NCI-H187 treated with DMSO at 0.1 percent for 48 hours (cell line): ENCODE measurements at places on chromosomes 13 and 19.
A peak's percentile ranks its signal among the peaks of the same experiment; 100 is the strongest.

GRCh38 chr13:76512721-76513145 lies 373.5 kb downstream of the KCTD12 start:
- DNase-seq: no peak

DNA sequence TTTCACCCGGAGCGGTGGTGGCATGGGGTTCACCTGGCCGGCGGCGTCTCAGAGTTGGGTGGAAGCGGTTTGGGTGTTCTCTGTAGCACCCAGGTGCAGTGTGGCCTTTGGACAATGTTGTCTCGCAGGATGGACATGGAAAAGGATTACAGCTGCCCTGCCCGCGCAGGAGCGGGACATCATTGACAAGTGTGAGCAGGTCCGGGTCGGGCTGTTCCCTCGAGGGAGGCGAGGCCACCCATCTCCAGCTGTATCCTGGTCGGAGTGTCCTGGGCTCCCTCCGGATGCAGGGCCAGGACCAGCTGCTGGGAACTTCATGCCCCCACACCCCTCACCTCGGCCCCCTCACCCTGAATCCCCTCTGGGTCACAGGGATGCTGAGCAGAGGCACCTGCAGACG lies 7.8 kb upstream of the ZNF14 start:
- DNase-seq: no peak

DNA sequence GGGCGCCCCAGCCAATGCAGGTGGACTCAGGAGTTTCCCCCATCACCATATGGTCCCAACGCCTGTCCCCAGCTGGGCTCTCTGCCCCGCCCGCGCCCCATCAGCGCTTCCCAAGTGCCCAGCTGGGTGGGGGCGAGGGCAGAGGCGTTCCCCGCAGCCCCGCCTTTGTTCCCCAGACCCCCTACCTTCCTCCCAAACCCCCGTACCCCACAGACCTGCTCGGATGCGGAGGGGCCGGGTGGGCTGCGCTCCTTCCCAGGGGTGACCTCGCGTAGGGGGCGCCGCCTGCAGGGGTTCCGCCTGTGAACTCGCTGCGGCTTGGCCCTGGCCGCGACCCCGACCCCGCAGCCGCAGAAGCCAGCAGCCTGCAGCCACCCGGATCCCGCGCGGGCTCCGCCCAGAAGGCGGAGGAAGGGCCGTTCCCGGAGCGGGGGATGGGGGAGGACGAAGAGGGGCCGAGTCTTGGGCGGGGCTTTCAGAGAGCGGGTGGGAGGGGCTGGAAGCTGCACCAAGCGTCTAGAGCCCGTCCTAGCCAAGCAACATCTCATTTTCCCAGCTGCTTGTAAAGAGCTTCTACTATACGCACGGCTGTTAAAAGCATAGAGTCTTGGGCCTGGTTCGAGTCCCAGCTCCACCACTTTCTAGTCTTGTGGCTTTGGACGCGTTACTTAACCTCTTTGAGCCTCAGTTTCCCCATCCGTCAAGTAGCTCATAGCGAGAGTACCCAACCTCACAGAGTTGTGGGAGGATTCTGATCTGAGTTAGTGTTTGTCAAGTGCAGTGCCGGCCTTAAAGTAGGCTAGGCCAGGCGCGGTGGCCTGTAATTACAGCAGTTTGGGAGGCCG lies at the start of gene RAB3D:
Gene RAB3D, minus strand, starts transcription at position 404 of the 845 bp plus-strand sequence. CDS start 2,258 bp downstream, outside the sequence.
- peak; percentile 59 for DNase-seq

DNA sequence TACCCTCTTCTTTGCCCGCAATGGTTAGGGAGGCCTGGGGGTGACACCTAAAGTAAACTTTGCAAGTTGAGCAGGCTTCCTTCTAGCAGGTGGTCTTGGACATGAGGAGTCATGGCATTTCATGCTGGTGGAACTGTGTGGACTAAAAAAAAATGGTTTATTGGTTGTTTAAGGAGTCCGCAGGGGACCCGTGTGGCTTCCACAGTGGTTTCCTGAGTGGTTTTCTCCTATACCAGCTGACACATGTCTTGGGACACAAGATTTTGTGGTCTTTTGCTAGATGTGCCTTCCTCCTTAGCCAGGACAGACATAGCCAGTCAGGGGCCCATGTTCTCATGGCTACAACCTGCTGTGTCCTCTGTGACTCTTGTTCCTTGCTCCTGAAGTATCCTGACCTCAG lies 1.5 kb downstream of the ZNF543 start:
- DNase-seq: no peak

DNA sequence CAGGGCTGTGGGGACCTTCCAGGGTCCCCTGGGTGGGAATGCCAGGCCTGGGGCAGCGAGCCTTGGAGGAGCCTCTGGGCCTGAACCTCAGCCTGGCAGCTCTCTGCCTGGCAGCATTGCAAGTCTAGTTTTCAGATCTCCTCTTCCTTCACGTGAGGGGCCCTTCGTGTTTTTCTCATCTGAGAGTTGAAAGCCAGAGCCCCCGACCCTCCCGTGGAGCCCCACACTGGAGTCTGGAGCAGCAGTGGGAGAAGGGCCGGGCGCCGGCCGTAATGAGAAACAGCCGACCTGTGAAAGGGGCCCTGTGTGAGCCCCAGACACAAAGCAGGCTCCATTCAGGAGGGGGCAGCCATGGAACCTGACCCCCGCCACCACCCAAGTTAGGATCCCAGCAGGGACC lies 19.3 kb downstream of the TMED1 start:
- no peak for DNase-seq

GRCh38 chr19:54257116-54257480 lies at the start of gene LILRB5:
LILRB5 (minus strand) TSS chr19:54257273; CDS start chr19:54257193, 80 bp downstream.
- DNase-seq: no peak

GRCh38 chr13:98429081-98429480 lies 147.8 kb downstream of the STK24 start:
- DNase-seq: no peak

DNA sequence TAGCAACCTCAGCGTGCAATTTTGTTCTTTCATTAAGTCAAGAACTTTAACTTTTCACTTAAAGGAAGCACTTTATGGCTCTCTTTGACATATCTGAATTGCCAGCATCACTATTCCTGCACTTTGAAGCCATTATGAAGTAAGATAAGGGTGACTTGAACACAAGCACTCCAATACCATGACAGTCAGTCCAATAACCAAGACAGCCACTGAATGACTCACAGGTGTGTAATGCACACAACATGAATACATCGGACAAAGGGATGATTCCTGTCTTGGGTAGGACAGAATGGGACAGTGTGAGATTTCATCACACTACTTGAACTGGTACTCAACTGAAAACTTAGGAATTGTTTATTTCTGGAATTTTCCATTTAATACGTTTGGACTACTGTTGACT lies 233.7 kb upstream of the IPO5 start:
- no peak for DNase-seq

- DNase-seq: no peak
Measured at GRCh38 chr13:105547851-105548250, 987.6 kb downstream of the EFNB2 start.

GRCh38 chr13:105773241-105773640 lies 762.2 kb downstream of the EFNB2 start:
- DNase-seq: no peak
